ENCODE measurements at places on chromosomes 12 and 14.

GRCh38 chr14:56119201-56119981, 1.2 kb downstream of the PELI2 start:
- peak; percentile 4 for DNase-seq

DNA sequence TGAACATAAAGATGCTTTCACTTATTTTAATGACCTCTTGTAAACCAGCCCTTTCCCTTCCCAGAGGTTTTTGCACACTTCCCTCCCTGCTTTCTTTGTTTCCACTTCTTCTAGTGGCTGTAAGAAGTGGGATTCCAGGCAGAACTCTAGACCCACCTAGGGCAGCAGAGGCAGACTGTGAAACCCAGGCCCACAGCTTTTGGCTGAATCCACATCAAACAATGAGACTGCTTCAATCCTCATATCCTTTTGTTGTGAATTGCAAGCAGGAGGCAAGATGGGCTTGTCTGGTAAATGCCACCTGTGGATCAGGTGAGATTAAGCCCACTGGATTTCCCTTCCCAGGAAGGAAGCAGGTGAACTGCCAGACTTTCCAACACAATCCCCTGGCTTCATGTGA, 12.8 kb downstream of the CCDC177 start:
- no peak for DNase-seq

GRCh38 chr12:109304485-109304884, 4.6 kb downstream of the FOXN4 start:
- no peak for DNase-seq

DNA sequence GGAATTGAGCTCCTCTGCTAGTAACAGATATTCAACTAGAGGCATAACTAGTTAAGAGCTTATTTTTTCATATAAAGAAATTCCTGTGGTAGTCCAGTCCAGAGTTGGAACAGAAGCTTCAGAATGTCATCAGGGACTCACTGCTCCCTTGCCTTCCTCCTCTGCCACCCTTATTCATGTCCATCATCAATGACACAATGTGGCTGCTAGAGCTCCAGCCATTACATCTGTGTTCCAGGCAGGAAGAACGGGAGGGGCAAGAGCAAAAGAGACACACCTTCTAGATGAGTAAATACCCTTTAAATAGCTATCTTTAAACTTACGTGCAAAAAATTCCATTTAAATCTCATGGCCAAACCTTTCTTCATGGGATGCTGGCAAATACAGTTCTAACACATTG, 47.3 kb upstream of the HMGA2 start:
- no peak for DNase-seq

- DNase-seq: no peak
These were observed 388.6 kb downstream of the GLT1D1 start for GRCh38 chr12:129241852-129242251.

DNA sequence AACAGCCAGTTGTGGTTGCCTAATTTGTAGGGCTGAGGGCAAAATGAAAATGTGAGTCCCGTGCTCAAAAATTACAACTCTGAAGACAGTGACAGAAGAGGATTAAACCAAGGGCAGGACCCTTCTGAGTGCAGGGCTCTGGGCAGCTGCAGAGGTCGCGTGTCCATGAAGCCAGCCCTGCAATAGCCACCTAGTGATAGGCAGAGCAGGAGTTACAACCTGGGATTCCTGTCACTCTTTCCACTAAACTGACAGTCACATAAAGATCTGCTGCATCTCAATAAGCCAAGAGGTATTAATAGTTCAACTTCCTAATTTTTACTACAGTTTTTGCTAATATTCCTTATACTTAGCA, 94.1 kb downstream of the SLC2A13 start:
- DNase-seq: no peak

DNA sequence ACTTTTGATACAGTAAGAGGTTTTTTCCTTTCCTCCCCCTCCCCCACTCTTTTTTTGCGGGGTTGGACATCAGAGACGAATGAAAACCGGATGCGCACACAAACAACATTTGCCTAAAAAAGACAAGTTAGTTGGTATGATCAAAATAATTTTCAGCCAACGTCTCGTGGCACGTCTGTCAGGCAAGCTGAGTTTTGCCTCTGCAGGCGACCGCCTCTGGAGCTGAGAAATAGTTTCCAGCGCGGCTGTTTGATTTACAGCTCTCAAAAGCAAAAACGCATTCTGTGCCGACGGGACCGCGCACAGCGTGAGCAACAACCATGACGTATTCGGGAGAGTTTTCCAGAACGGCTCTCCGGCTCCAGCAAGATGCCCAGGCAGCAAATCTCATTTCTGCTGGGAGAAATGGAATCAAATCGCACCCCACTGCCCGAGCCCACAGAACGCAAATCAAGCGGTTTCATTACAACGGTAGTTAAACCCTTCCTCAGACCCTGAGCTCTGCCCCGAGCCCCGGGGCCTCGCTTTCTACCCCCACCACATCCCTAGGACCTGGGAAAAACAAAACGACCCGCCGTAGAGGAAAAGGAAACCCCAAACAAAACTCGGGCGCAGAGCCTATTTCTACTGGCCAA, 14.2 kb upstream of the CALM1 start:
- DNase-seq: peak; percentile 42

DNA sequence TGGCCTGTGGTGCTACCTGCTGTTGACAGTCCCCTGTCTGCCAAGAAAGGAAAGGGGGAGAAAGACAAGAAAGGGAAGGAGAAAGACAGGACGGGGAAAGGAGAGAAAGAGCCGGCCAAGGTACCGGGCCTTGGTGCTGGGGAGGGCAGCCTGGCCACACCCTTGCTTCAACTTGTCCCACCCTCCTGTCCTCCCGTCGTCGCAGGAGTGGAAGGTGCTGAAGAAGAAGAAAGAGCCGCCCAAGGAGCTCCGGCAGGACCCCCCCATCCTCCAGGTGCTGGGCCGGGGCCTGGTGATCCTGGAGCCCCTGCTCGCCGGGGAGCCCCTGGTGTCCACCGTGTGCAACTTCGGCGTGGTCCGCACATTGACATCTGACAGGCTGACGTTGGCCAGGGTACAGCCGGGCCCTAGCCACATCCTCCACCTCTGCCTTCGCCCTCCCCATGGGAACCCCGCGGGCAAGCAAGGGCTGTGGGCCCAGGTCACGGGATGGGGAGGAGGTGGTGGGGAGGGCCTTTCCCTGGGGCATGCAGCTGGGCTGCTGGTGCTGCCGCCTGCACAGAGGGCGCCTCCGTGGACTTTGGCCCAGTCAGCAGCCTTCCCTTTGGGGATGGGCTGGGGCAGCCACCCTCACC, 2.9 kb upstream of the B3GNT4 start:
- DNase-seq: no peak

All from activated T-helper 1 cell treated with Interleukin-2 at 50 U/mL for 16 hours (primary cell).